ENCODE measurements at places on chromosomes 2 and 18. TPM values are rescaled to one million over a fixed set of nuclear protein-coding genes. Genes with fewer than 3 reads are reported as not detected.
A peak's percentile ranks its signal among the peaks of the same experiment; 100 is the strongest.

GRCh38 chr2:27152102-27152795 is 3.4 kb downstream of the TCF23 start:
- no peak for DNase-seq

DNA sequence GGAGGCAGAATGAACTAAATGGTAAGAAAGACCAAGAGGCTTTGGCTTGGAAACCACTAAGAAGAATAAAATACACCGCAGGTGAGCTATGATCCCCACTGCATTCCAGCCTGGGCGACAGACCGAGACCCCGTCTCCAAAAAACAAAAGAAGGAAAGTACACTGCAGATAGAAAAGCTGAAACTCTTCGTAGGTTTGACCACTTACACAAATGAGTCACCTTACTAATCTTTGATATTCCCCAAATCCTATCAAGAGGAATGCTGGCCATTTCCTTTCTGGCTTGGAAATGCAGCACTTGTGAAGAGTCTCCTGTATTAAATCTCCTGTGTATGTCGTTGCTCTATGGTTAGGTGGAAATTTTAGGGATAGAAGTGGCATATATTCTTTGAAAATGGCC is 108.8 kb downstream of the MTCL1 start:
- DNase-seq = peak; percentile 18

GRCh38 chr2:17441790-17442189 is 76.5 kb downstream of the RAD51AP2 start:
- DNase-seq = no peak

DNA sequence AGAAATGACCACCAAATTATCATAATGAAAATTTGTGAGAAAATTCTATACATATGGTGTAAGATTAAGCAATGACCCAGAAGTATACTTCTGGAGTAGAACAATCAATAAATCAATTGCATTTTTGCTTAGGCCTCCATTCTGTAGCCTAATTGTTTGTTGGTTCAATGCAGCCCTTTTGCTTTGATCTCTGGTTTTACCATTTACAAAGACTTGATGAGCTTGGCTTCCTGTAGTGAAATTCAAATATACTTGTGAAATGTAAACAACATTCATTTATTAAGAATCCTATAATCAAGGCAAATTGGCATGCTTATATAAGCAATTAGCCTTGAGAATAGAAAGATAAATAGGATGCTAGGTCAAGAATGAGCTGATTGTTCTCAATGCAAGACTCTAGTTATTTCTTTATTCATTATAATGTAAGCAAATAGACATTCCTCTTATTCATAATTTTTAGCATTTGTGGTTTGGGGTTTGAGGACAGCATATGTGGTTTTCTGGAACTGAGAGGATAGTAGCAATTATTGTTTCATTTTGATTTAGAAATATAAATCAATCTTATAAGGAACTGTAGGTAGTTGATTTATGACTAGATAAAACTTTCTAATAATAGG is 9.7 kb downstream of the FMNL2 start:
- no peak for DNase-seq

- DNase-seq = no peak
Observed at GRCh38 chr18:41871229-41872000, 83.6 kb upstream of the PIK3C3 start.

DNA sequence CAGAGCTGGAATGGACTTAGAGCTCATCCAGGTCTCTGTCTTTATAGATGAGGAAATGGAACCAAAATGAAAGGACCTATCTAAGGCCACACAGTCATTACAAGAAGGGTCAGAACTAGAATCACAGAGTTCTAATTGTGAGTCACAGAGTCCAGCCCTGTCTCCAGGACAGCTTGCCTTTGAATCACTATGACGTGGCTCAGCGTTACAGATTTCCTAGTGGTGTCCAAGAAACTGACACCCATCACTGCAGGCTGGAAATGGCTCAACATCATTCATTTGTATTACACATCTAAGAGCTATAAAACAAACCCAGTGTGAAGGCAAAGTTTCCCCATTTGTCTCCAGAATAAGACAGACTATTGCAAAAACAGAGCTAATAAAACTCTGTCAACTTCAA is 164.3 kb upstream of the SIX2 start:
- DNase-seq = peak; percentile 28

DNA sequence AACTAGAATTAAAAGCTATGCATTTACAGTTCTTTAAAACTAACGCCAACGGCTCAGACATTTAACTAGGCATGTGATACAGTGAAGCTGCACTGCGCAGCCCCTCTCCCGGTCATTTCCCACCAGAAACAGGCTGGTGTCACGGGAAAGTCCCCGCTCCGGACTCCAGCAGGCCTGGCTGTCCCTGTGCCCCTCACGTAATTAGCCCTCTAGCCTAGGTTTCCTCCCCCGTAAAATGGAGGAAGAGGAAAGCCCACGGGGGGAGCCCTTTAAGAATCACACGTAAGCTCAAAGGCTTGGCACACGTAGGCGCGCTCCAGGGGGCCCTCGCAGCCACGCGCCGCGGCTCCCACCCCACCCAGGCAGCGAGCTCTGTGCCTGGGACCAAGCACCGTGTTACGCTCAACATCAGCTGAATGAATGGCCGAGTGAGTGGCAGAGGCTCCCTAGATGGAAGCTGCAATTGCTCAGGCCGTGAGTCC is 48.0 kb downstream of the KCNIP3 start:
- DNase-seq = peak; percentile 6

The ASPRV1 gene
- total RNA-seq = under 0.01 TPM

The VAPA gene
- 73.7 TPM for total RNA-seq

The PLEK gene
- under 0.01 TPM for total RNA-seq

Data from lung microvascular endothelial cell (primary cell).